ENCODE measurements at places on chromosomes 13 and 19.

- DNase-seq = no peak
Measured at GRCh38 chr19:14337510-14337909, 43.7 kb upstream of the ADGRE5 start.

DNA sequence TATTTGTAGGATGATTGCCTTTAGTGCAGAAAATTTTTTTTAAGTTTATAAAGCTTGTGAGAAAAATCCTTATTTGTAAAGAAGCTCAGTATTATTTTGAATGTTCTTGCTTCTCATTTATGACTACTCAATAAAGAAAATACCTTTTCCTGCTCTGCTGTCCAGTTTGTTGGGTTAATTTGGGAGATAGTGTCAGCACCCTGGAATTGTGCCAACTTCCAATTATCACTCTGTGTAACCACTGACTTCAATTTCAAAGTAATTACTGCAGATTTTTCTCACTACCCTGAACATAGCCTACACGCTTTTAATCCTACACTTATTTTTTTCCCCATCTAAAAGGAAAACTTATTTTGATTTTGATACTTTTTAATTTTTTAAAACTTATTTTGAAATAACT, 93.1 kb downstream of the GGACT start:
- DNase-seq = no peak

DNA sequence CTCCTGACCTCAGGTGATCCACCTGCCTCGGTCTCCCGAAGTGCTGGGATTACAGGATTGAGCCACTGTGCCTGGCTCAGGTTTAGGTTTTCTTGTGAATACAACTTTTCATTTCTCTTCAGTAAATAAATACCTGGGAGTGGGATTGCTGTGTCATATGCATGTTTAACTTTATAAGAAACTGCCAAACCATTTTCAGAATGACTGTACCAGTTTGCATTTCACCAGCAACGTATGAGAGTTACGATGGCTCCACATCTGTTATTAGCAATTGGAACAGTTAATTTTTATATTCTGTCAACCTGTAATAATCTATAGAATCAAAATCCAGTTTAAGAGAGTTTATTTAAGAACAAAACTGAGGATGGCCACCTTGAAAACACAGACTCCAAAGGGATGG, 52.2 kb downstream of the TEX26 start:
- DNase-seq = no peak

GRCh38 chr13:59641261-59641660, 522.5 kb downstream of the DIAPH3 start:
- DNase-seq = no peak

Data from activated T-helper 1 cell treated with anti-CD3 and anti-CD28 coated beads, Interleukin-2, amount 50 U/mL, for 16 hours (primary cell).